CD4-positive, alpha-beta T cell treated with Interleukin-17A for 1 hour (primary cell): ENCODE measurements at places on chromosomes 3 and 15.
A peak's percentile ranks its signal among the peaks of the same experiment; 100 is the strongest.

- peak; percentile 61 for DNase-seq
Observed at GRCh38 chr3:141279077-141279967, 47.7 kb downstream of the PXYLP1 start.

GRCh38 chr3:160094562-160094961 is 105.9 kb downstream of the IL12A start:
- DNase-seq, result no peak

- DNase-seq, result no peak
Observed at GRCh38 chr15:48775546-48775945, 35.3 kb downstream of the CEP152 start.

DNA sequence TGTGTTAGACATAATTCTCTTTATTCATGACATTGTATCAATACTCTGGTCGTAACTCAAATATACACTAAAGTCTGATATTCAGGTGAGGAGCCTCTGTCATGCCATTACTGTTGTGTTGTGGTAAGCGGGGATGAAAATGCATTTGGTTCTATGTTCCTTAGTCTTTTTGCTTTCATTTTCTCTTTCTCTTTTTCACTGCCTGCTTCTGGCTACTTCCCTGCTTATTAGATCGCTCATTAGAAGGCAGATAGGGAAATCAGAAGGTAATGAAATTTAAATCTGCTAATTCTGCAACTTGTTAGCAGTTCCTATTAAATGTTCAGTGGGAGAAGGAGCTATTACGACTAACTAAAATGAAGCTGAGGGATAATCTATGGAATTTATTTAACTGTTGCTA is 345.0 kb downstream of the GRM7 start:
- peak; percentile 21 for DNase-seq

DNA sequence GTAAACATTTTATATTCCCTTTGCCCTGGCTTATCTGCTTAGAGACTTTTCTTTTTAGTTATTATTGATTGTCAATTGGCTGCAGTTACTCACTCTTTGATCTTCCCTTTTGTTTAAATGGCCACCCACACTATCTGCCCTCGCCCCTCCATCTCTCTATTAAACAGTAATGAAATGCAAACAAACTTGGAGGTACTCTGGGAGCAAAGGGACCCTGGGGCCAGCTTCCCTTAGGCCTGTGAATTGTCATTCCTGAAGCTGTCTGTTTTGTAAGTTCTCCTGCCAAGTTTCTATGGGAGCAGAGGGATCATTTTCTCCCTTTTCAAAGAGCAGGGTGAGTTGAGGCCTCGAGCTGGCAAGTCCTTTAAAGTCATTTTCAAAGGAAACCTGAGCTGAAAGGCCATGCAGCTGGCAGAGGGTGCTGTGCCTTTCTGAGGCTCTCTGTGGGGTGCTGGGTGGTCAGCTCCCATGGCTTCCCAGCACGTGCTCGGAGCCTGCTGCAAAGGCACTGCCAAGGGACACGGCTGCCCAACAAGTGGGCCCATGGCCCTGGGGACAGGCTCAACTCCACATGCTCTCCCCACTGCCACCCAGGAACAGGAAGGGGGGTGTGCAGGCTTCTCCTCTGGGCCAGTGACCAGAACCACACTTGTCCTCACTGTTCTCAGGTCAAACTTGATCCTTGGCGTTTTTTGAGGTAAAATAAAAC is 17.4 kb upstream of the RTP2 start:
- DNase-seq, result no peak

GRCh38 chr3:125052624-125053303 is 3.0 kb downstream of the HEG1 start:
- no peak for DNase-seq

- DNase-seq, result no peak
Observed at GRCh38 chr3:148330542-148330941, 367.2 kb upstream of the AGTR1 start.

GRCh38 chr3:122533480-122533879 is 18.7 kb upstream of the KPNA1 start:
- DNase-seq, result no peak

GRCh38 chr15:28181366-28181765 is 82.3 kb upstream of the OCA2 start:
- no peak for DNase-seq

DNA sequence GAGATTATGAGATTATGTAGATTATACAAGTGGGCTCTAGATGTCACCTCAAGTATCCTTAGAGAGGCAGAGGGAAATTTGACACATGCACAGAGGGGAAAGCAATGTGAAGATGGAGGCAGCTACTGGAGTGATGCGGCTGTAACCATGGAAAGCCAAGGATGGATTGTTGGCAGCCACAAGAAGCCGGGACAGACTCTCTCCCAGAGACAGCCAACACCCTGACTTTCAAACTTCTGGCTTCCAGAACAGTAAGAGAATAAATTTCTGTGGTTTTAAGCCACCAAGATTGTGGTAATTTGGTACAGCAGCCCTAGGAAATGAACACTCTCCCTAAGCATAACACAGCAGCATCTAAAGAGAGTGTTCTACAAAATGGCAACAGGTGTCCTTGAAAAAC is 34.4 kb upstream of the PRICKLE2 start:
- DNase-seq, result no peak

DNA sequence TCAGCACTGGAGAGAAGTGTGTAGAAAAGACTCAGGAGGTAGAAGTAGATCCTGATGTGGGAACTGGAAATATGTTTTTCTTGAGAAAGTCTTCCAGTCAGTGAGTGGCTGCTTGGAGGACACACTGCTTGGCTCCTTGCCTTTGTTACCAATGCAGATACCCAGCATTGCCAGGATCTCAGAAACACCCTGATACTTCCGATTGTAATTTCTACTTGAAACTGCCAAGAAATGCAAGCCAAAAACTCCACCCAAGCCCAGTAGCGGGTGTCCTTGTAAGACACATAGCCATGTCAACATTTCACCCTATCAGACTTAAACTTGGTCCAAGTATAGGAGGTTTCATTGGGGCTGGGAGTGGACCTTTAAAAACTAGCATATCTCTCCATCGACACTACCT is 141.8 kb downstream of the ALDH1A2 start:
- no peak for DNase-seq

- DNase-seq, result no peak
Observed at GRCh38 chr3:190224456-190224855, 97.8 kb downstream of the CLDN1 start.

GRCh38 chr3:155790272-155790925 is 15.7 kb downstream of the C3orf33 start:
- no peak for DNase-seq

- no peak for DNase-seq
Observed at GRCh38 chr3:5186858-5187155, 700 bp upstream of the EDEM1 start.

GRCh38 chr3:9826815-9827573 is 16.8 kb downstream of the RPUSD3 start:
- peak; percentile 36 for DNase-seq
